ENCODE measurements at places on chromosomes 1 and 21. TPM values are rescaled to one million over a fixed set of nuclear protein-coding genes. Genes with fewer than 3 reads are reported as not detected.

AMPD1 gene
- not detected for total RNA-seq

FBLIM1 gene
- not detected for total RNA-seq

ASTN1 gene
- total RNA-seq = not detected

FCRL5 gene
- total RNA-seq = 0.11 TPM

HIPK1 gene
- 89.3 TPM for total RNA-seq

CLDN19 gene
- not detected for total RNA-seq

CHRNB2 gene
- not detected for total RNA-seq

FAM131C gene
- total RNA-seq = 6.0 TPM

DNA sequence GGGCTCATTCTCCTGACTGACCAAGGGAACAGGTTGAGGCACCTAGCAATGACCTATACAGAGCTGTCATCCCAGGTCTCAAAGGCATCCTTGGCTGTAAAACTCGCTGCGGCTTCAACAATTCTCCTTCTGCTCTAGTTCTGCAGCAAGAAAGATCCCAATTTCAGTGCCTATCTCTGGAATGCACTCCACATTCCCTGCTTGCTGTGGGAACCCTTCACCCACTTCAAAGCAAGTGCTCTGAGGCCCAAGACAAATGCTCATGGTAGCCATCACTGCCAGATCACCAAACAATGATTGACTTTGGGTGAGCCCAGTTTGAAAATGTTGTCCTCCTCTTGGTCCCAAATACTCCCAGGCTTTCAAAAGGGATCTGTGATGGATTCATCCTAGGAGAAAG, 37.7 kb upstream of the FMO3 start:
- H3K27ac ChIP-seq = no peak overlapping the region
- no peak overlapping the region for H3K4me3 ChIP-seq
- no peaks in the 10 kb centered on the region for H3K27me3 ChIP-seq
- no peaks in the 10 kb centered on the region for H3K36me3 ChIP-seq
- DNase-seq = no peak

- H3K36me3 ChIP-seq = no peaks in the 10 kb centered on the region
- no peak overlapping the region for H3K4me3 ChIP-seq
- no peak overlapping the region for H3K27ac ChIP-seq
These were observed 123.7 kb downstream of the NTNG1 start for GRCh38 chr1:107264561-107264960.

- H3K27me3 ChIP-seq = no peaks in the 10 kb centered on the region
- H3K4me1 ChIP-seq = no peaks in the 10 kb centered on the region
- H3K36me3 ChIP-seq = no peaks in the 10 kb centered on the region
- H3K27ac ChIP-seq = no peak overlapping the region
These were observed 264.3 kb upstream of the PLD5 start for GRCh38 chr1:242788771-242789170.

DNA sequence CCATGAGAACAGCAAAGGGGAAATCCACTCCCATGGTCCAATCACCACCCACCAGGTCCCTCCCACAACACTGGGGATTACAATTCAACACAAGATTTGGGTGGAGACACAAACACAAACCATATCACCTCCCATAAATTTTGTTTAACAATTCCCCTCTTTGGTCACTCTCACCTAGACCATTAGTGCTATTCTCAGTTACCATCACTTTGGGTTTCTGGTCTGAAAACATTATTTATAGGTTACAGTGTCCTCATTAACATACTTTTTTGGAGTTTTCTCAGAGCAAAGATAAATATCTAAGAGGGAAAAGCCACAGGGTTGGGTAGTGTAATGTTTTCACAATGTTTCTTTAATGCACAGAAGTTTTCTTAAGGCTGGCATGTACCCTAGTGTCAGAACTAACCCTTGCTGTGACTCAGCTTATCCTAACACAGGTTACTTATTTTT, 47.7 kb upstream of the DNAH14 start:
- H3K27me3 ChIP-seq = peaks cover 2% of the 10 kb centered on the region
- H3K27ac ChIP-seq = no peak overlapping the region
- no peak overlapping the region for H3K4me3 ChIP-seq
- H3K4me1 ChIP-seq = no peaks in the 10 kb centered on the region
- no peak for DNase-seq
- no peaks in the 10 kb centered on the region for H3K36me3 ChIP-seq

GRCh38 chr1:115219927-115220326, 118.1 kb downstream of the NGF start:
- no peak overlapping the region for H3K4me3 ChIP-seq
- no peaks in the 10 kb centered on the region for H3K27me3 ChIP-seq
- H3K4me1 ChIP-seq = no peaks in the 10 kb centered on the region

- H3K36me3 ChIP-seq = peaks cover 9% of the 10 kb centered on the region
- no peak overlapping the region for H3K27ac ChIP-seq
- no peak overlapping the region for H3K4me3 ChIP-seq
These were observed 144.7 kb downstream of the TGFBR3 start for GRCh38 chr1:91741301-91741700.

GRCh38 chr1:162905174-162906158, 44.5 kb upstream of the CCDC190 start:
- H3K27ac ChIP-seq = no peak overlapping the region
- no peaks in the 10 kb centered on the region for H3K36me3 ChIP-seq
- H3K4me3 ChIP-seq = no peak overlapping the region
- DNase-seq = no peak
- H3K27me3 ChIP-seq = peaks cover 4% of the 10 kb centered on the region

- peaks cover 2% of the 10 kb centered on the region for H3K27me3 ChIP-seq
- no peak overlapping the region for H3K4me3 ChIP-seq
- no peak overlapping the region for H3K27ac ChIP-seq
- H3K4me1 ChIP-seq = no peaks in the 10 kb centered on the region
- no peak for DNase-seq
These were observed 33.9 kb upstream of the GPR25 start for GRCh38 chr1:200838676-200839445.

DNA sequence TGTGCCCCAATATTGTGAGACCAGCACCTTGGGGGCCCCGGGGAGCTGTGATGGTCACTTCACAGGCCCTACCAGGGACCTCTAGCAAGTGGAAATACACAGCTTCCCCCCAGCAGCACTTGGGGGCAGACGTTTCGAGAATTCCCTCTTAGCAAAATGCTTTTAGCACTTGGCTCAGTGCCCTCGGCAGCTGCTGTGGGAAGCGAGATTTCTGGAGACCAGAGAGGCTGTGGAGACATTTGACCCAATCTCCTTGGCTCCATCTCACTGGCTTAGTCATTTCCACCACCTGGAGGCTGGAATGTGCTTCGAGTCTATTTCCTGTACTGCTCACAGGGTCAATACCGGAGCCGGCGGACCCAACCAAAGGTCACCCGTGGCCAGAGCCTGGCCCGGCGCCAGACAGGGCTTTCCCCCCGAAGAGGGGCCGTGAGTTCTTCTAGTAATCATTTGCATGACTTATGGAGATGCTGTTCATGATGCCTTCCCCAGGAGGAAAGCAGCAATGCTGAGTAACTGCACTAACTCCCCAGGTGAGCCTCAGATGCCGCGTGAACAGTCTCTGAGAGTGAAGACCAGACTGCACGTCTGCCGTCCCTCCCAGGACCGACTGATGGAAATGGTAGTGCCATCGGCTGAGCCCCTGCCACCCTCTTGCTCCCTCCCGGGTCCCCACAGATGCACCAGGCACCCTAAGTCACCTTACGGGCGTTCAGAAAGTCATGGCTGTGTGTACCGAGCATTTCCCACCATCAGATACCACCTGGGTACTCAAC, 4.4 kb upstream of the C2CD2 start:
- H3K4me1 ChIP-seq = peaks cover 30% of the 10 kb centered on the region
- H3K27ac ChIP-seq = no peak overlapping the region
- H3K4me3 ChIP-seq = no peak overlapping the region
- peaks cover 20% of the 10 kb centered on the region for H3K27me3 ChIP-seq
- no peaks in the 10 kb centered on the region for H3K36me3 ChIP-seq
- no peak for DNase-seq

- H3K36me3 ChIP-seq = peaks cover 2% of the 10 kb centered on the region
- no peak for DNase-seq
- no peak overlapping the region for H3K27ac ChIP-seq
- no peak overlapping the region for H3K4me3 ChIP-seq
- H3K4me1 ChIP-seq = peaks cover 6% of the 10 kb centered on the region
- H3K27me3 ChIP-seq = no peaks in the 10 kb centered on the region
These were observed 23.1 kb downstream of the NPHP4 start for GRCh38 chr1:5969168-5969567.

GRCh38 chr1:189616893-189617292, 860.8 kb downstream of the BRINP3 start:
- no peak overlapping the region for H3K4me3 ChIP-seq
- no peak overlapping the region for H3K27ac ChIP-seq
- H3K36me3 ChIP-seq = no peaks in the 10 kb centered on the region
- H3K27me3 ChIP-seq = no peaks in the 10 kb centered on the region

DNA sequence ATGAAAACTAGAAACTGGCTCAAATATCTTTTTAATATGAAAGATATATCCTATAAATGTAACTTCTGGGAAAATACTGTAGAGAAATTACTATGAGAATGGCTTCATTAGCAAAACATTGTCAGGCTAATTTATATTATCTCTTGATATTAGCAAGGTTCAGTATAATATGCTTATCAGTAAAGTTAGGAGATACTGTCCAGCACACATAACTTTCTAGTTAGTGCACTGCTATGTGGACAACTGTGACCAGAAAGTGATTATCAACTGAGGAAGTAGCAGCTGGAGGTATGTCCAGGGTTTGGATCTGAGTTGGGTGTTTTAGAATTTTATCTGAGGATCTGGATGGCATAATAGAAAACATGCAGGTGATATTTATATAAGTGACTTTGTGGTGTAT, 7.5 kb downstream of the LRRC8C start:
- H3K27ac ChIP-seq = no peak overlapping the region
- H3K27me3 ChIP-seq = no peaks in the 10 kb centered on the region
- no peak for DNase-seq

- DNase-seq = no peak
- H3K27me3 ChIP-seq = peaks cover 35% of the 10 kb centered on the region
- no peak within 1 kb of the TSS for H3K4me3 ChIP-seq
These were observed at the start of gene KCNJ6 for GRCh38 chr21:37916310-37917051. KCNJ6 (minus strand) TSS chr21:37916457; CDS start chr21:37840682, 75,775 bp downstream.

DNA sequence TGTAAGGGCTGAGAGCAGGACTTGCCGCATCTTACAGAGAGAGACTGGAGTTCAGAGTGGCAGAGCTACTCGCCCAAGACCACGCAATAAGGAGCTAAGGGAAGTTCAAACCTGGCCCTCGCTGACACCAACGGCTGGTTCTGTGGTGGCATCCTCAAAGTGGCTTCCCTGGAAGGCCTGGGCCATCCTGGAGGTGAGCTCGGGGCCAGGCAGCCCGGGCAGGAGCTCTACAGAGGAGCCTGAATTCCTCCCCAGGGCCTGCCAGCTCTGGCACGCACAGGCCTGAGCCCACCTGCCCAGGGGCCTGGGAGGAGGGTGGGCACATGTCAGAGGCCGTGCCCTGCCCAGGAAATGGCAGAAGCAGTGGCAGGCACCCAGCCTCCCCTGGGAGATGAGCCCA, 68.6 kb downstream of the MEGF6 start:
- DNase-seq = no peak
- H3K27ac ChIP-seq = no peak overlapping the region
- no peaks in the 10 kb centered on the region for H3K4me1 ChIP-seq
- H3K4me3 ChIP-seq = no peak overlapping the region

DNA sequence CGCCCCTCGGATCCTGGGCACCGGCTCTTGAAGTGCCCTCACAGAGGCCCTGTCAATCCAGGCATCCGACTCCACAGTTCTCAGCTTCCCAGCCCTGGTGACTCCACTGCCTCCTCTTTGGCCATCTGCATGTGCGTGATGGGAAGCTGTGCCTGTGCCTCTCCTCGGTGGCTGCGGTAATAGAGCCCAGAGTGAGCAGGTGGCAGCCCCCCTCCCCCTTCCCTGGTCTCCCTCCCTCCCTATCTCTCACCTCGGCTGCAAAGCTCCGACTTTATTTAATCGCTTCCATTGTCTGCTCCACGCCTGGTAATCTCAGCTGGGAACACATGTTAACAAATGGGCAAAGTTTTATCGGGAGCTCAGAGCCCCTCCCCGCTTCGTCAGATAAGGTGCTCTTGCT, 91.9 kb downstream of the IGSF21 start:
- no peaks in the 10 kb centered on the region for H3K4me1 ChIP-seq
- no peak overlapping the region for H3K27ac ChIP-seq
- H3K36me3 ChIP-seq = no peaks in the 10 kb centered on the region

DNA sequence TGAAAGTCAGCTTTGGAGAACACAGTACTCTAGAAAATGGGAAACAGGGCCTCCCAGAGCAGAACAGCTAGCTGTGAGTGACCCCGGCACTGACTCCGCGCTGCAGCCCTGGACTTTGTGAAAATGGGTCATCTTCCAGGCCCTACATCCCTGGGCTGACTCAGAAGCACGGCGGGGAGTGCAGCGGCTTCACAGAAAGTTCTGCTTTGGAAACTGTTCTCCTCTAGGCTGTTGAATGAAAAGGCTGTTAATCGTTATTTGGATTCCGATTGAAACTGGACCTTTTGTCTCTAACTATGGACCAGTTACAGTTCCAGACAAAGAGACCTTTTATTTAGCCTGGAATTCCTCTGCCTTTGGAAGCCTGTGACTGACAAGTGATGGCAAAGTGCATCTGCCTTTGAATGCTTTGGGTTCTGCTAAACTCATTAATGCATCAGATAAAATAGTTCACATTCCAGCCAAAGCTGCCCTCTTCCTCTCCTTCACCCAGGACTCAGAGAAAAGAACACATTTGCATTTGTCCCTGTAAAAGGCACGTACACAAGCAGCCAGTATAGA, 144.9 kb upstream of the HOOK1 start:
- H3K27me3 ChIP-seq = no peaks in the 10 kb centered on the region
- no peak overlapping the region for H3K27ac ChIP-seq
- H3K4me1 ChIP-seq = no peaks in the 10 kb centered on the region
- H3K4me3 ChIP-seq = no peak overlapping the region
- no peaks in the 10 kb centered on the region for H3K36me3 ChIP-seq

DNA sequence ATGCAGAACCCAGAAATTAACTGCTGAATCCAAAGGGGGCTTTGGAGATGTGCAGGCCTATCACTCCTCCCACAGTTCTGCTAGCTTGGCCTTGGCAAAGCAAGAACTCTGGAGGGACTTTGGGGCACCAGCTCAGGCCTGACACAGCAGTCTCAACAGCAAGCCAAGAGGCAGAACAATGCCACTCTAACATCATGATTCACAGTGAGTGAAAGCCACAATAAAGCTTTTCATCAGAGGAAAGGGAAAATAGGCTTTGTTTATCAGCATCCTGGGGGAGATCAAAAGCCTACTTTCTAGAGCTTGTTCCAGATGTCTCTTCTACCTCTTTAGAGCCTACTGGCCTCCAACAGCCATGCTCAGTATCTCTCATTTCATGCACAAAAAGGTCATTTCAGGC, 283.4 kb downstream of the KCNH1 start:
- peaks cover 2% of the 10 kb centered on the region for H3K27me3 ChIP-seq
- DNase-seq = no peak
- H3K27ac ChIP-seq = no peak overlapping the region

GRCh38 chr1:202107321-202107761, 15.4 kb upstream of the GPR37L1 start:
- H3K4me1 ChIP-seq = no peaks in the 10 kb centered on the region
- H3K27ac ChIP-seq = no peak overlapping the region
- no peaks in the 10 kb centered on the region for H3K36me3 ChIP-seq
- DNase-seq = no peak

DNA sequence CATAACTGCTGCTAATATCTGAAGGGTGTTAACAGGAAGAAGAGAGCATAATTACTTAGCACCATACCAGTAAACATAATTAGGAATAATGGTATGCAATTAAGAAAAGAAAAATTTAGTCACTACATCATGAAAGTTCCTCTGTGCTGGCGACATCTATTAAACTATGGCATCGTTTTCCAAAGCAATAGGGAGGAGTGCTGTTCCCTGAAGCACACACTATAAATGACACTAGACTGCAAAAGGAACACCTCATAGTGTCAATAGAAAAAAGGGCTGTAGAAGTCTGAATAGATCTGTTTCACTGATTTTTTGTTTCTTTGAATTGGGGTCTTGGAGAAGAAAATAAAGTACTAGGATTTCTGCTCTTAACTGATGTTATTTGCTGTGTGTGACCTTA, 773.6 kb upstream of the B3GALT2 start:
- H3K4me3 ChIP-seq = no peak overlapping the region
- H3K27me3 ChIP-seq = no peaks in the 10 kb centered on the region
- DNase-seq = no peak
- no peaks in the 10 kb centered on the region for H3K36me3 ChIP-seq
- H3K27ac ChIP-seq = no peak overlapping the region

Data from activated CD8-positive, alpha-beta T cell treated with anti-CD3 and anti-CD28 coated beads, Interleukin-2, amount 10 ng/mL, durations not matched to agents 7 days and 5 days (primary cell).